Colonic mucosa (tissue), 4 donors: ENCODE measurements at places on chromosomes 4 and X. TPM values are rescaled to one million over a fixed set of nuclear protein-coding genes. Genes with fewer than 3 reads are reported as not detected.
A peak's percentile ranks its signal among the peaks of the same experiment; 100 is the strongest.

FAM13A gene
- total RNA-seq = 34.0 TPM

SPATA4 gene
- not detected for total RNA-seq

POU3F4 gene
- total RNA-seq = not detected

LONRF3 gene
- total RNA-seq = 7.8 TPM

ODAM gene
- total RNA-seq = not detected

DNA sequence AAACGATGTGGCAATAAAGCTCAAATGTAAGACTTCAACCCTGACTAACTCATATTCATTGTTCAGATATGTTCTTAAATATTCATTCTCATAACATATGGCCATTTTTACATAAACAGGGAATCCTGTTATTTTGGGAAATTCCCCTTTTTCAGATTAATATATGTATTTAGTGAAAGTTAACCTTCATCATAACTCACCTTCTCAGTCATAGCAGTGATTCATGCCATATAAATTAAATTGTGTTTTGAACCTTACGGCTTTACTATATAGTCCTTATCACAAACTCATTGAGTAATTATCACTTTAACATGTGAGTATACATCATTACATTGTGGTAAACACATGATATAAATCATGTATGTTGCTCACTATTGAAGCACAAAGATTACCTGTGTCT lies 392.5 kb upstream of the TRAM1L1 start:
- no peak overlapping the region for H3K4me3 ChIP-seq
- H3K27ac ChIP-seq = no peak overlapping the region
- no peaks in the 10 kb centered on the region for H3K27me3 ChIP-seq
- H3K36me3 ChIP-seq = no peaks in the 10 kb centered on the region

- H3K27ac ChIP-seq = no peak overlapping the region
- no peak overlapping the region for H3K4me3 ChIP-seq
- H3K36me3 ChIP-seq = no peaks in the 10 kb centered on the region
- H3K27me3 ChIP-seq = no peaks in the 10 kb centered on the region
- DNase-seq = no peak
- no peaks in the 10 kb centered on the region for H3K4me1 ChIP-seq
Measured at GRCh38 chr4:150982557-150983233, 32.4 kb downstream of the LRBA start.

DNA sequence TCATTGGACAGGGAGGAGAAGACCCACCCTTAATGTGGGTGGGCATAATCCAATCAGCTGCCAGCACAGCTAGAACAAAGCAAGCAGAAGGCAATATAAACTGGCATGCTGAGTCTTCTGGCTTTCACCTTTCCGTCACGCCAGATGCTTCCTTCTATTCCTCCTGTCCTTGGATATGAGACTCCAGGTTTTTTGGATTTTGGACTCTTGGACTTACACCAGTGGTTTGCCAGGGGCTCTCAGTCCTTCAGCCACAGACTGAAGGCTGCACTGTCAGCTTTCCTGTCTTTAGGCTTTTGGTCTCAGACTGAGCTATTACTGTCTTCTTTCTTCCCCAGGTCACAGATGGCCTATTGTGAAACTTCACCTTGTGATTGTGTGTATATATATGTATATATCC lies 32.2 kb upstream of the UGT2B4 start:
- H3K27me3 ChIP-seq = no peaks in the 10 kb centered on the region
- no peak overlapping the region for H3K27ac ChIP-seq
- H3K4me1 ChIP-seq = no peaks in the 10 kb centered on the region

DNA sequence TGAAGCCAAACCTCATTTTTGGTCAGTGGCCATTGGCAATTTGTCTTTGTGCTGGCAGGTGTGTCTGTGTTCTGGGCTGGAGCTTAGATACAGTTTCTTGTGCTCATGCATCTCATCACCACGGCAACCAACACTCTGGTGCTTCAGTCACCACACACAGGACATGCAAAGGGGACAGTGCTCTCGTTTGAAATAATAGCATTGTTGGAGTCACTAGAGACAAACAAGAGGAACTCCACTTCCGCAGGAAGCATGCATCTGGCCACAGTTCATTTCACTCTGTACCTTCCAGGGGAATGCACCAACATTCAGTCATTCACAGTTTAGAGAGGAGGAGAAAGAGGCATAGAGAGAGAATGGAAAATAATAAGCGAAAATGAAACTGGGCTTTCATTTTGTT lies 267.4 kb downstream of the ANK2 start:
- H3K36me3 ChIP-seq = no peaks in the 10 kb centered on the region
- no peak overlapping the region for H3K4me3 ChIP-seq
- DNase-seq = no peak
- no peaks in the 10 kb centered on the region for H3K4me1 ChIP-seq

DNA sequence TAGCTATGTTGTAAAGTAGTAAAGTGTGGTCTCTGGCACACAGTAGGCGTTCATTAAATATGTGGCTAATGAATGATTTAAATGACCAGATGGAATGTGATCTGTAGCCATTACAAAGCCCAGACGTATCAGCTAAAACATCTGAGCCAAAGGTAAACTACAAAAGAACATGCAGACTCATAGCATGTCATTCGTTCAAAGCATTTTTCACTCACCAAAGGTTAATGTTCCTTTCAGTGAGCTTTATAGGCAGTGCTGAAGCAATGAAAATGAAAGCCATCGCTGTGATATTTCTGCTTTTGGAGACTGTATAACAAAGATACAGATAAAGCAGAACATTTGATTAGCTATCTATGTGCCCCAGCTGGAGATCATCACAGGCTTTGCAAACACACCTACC lies 50.5 kb downstream of the F9 start:
- H3K27me3 ChIP-seq = no peaks in the 10 kb centered on the region
- H3K27ac ChIP-seq = no peak overlapping the region
- DNase-seq = no peak
- no peaks in the 10 kb centered on the region for H3K4me1 ChIP-seq
- no peaks in the 10 kb centered on the region for H3K36me3 ChIP-seq
- H3K4me3 ChIP-seq = no peak overlapping the region

DNA sequence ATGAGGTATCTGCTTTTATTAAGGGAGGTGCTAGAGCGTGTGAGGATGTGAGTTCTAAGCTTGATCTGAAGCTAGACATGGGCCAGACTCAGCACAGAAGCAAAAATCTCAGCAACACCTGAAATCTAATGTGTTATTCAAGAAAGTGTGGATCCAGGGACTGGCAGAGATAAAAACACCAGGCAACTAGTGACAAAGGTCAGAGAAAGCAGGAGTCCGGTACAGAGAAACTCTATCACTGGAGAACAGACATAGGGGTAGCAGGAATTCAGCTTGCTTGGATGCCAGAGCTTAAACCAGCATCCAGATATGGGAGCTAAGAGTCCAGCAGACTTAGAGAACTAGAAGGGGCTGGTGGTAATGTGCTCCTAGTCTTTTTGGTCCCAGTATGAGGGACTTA lies 34.0 kb downstream of the VCX start:
- H3K36me3 ChIP-seq = no peaks in the 10 kb centered on the region
- no peak overlapping the region for H3K27ac ChIP-seq
- DNase-seq = no peak
- no peak overlapping the region for H3K4me3 ChIP-seq
- H3K4me1 ChIP-seq = no peaks in the 10 kb centered on the region
- no peaks in the 10 kb centered on the region for H3K27me3 ChIP-seq

DNA sequence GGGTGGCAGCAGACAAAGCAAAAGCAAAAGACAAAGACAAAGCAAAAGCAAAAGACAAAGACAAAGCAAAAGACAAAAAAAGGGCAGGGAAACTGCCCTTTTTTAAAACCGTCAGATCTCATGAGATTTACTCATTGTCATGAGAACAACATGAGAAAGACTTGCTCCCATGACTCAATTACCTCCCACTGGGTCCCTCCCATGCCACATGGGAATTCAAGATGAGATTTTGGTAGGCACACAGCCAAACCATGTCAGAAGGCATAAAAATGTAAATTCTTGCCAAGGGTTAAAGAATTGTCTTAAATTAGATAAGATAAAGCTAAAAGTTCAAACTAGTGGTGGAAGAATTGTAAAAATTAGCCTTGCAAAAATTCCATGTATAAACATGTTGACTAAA lies 419.7 kb downstream of the TRAM1L1 start:
- H3K36me3 ChIP-seq = no peaks in the 10 kb centered on the region
- DNase-seq = no peak
- no peak overlapping the region for H3K4me3 ChIP-seq
- H3K4me1 ChIP-seq = no peaks in the 10 kb centered on the region
- no peaks in the 10 kb centered on the region for H3K27me3 ChIP-seq

DNA sequence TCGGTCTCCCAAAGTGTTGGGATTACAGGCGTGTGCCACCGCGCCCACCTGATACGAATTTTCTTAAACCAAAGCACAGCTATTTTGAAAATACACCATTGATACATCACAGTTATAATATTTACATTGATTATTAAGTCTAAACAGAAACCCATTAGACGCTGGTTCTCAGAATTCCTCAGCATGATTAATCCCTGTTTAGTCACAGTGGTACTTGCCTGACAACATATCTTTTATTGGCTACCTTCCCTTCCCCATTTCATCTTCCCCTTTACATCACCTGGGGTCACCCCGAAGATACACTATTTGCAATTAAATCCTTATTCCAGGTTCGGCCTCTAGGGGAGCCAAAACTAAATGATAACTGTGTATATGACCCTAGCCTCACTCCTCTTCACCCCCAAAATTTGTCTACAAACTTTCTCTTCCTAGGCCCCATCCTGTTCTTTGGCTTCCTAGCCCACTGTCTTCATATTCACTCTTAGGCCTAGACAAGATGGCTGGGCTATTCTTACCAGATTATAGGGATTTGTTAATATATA lies 36.8 kb upstream of the IL1RAPL1 start:
- H3K4me3 ChIP-seq = no peak overlapping the region
- H3K27ac ChIP-seq = no peak overlapping the region
- no peak for DNase-seq
- H3K27me3 ChIP-seq = no peaks in the 10 kb centered on the region
- no peaks in the 10 kb centered on the region for H3K36me3 ChIP-seq

- H3K4me3 ChIP-seq = peak overlapping the region; percentile 39
- H3K27me3 ChIP-seq = no peaks in the 10 kb centered on the region
- DNase-seq = peak; percentile 27
Measured at GRCh38 chrX:50812995-50813842, 775 bp downstream of the SHROOM4 start.

DNA sequence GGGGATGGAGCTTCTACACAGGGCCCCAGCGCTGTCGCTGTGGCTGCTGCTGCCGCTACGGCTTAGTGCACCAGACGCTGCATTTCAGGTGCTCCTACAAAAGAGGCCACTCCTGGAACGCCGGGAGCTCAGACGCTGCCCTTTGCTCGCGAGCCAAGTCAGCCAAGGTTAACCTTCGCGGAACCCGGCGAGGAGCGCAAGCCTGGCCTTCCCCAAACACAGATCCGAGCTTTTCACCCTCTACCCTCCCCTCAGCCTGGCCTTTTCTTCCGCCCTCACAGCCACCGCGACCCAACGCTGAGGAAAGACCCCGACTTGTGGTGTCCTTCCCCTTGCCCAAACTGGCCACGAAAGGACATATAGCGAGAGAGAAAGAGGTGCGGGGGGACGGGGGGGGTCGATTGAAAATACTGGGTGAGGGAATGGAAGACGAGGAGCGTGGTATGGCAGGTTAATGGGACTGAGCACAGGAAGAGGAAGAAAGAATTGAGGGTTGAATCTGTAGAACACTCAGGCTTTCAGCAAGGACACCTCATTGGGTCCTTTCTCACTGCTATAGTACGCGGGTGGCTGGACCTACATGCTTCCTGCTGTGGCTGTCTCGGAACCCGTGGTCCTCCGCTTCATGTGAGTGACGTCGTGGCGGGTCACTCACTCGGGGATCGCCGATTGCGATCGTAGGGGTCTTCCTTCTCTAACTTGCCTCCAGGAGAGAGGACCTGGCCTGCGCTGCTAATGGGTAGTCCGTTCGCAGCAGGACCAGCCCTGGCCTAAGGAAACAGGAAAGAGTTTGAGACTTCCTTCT lies at the start of the genes AIMP1 and TBCK:
AIMP1 (plus strand) TSS at position 583 of the 805 bp plus-strand sequence. CDS start 8,460 bp downstream, outside the sequence.
TBCK (minus strand) TSS at position 242 of the 805 bp plus-strand sequence. CDS start 7,249 bp downstream, outside the sequence.
- no peaks in the 10 kb centered on the region for H3K36me3 ChIP-seq
- no peaks in the 10 kb centered on the region for H3K27me3 ChIP-seq
- peak within 1 kb of the TSS; percentile 90 for H3K27ac ChIP-seq

DNA sequence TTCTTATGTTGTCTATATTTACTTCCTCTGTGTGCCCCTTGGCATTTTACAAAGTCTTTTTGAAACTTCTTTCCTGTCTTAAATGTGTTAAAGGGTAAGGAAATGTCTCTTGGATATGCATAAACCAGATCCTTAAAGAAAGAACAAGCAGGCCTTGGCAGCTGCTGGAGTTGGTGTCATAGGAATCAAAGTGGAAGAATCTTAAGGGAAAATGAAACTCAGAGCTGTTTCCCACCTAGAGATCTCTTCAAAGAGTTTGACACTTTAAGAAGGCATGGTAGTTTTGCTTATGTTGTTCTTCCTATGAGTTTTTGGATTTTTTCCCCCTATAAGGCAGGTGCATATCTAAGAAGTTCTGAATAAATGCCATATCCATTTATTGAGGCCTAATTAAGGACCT lies 37.0 kb upstream of the CWH43 start:
- no peaks in the 10 kb centered on the region for H3K4me1 ChIP-seq
- H3K27ac ChIP-seq = no peak overlapping the region
- DNase-seq = no peak
- no peaks in the 10 kb centered on the region for H3K27me3 ChIP-seq
- no peaks in the 10 kb centered on the region for H3K36me3 ChIP-seq

DNA sequence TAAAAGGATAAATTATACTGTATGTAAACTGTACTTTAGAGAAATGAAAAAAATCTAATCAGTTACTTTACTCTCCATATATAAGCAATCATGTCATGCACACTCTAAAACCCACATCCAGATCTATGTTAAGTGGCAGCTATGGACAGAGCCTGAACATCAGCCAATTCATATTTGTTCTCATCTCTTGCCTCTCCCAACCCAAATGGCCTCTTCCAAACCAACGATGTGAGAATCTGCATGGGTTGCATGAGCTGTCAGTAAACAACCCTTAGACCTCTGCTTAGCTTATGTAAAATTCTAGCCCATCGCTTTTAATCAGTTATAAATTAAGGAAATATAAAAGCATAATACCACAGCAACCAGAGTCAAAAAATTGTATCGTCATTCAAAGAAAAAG lies 288.7 kb upstream of the INTU start:
- H3K4me3 ChIP-seq = no peak overlapping the region
- no peaks in the 10 kb centered on the region for H3K4me1 ChIP-seq
- no peak overlapping the region for H3K27ac ChIP-seq

DNA sequence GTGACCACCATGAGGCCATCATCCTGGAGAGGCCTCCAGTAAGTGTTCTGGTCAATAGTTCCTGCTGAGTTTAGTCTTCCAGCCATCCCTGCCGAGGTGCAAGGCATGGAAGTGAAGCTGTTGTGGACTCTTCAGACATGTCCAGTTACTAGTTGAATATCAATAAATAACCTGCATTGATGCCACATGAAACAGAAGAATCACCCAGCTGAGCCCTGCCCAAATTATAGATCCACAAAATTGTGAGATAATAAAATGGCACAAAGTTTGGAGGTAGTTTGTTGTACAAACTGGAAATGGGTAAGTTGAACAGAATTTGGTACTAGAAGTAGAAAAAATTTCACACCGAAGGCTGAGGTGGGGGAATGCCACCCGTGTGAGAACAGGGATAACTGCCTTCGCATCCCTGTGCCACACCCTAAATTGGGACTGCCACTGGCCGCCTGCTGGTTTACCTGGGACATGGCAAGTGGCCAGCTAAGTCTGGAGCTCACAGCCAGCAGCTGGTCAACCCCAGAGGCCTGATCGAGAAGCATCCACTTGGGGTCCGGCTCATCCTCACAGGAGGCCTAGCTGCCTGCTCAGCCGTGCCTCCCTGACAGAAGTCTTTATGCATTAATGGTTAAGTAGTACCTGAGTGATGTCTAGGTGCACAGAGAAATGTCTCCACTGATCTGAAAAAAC lies 184.5 kb downstream of the SPRY1 start:
- H3K4me1 ChIP-seq = no peaks in the 10 kb centered on the region
- H3K36me3 ChIP-seq = no peaks in the 10 kb centered on the region
- no peaks in the 10 kb centered on the region for H3K27me3 ChIP-seq
